ENCODE measurements at places on chromosomes 7 and 10. TPM values are rescaled to one million over a fixed set of nuclear protein-coding genes. Genes with fewer than 3 reads are reported as not detected.

DNA sequence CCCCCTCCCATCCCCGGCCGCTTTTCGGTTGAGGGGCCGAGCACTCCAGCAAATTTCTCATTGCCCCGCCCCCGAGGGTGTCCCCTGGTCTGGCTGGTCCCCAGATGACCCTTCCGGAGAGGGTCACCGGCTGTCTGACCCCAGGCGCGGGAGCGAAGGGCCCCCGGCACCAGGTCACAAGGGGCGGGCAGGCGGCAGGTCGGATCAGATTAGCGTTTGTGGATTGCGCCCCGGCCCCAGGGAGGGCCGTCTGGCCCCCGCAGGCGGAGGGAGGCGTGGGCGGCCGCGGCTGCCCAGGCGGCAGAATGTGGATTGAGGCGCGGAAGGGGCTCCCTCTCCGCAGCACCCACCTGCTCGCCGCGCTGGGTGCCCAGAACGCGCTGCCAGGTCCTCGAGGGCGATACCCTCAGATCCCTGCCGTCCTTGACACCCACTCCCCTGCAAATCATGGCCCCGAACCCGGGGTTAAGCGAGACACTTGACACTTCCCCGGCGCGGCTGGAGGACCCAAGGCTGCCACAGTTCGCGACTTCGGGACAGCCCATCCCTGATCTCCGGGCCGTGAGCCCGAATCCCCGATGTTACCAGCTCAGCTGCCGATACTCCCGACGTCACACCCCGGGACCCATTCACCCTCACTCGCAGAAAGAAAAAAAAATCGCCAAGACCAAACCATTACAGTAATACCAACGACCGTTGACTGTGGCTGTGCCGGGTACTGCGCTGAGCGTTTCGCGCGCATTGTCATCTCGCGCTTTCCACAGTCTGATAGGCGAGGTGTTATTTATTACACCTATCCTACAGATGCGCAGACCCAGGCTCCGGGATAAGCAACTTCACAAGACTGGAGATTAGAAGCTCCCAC lies 953 bp downstream of the NODAL start:
- no peak overlapping the region for H3K4me3 ChIP-seq
- no peaks in the 10 kb centered on the region for H3K27me3 ChIP-seq
- DNase-seq = no peak
- H3K27ac ChIP-seq = no peak overlapping the region

- peak within 1 kb of the TSS; percentile 93 for H3K4me3 ChIP-seq
- peak within 1 kb of the TSS; percentile 77 for H3K27ac ChIP-seq
- H3K36me3 ChIP-seq = no peaks in the 10 kb centered on the region
- DNase-seq = peak; percentile 83
Observed at GRCh38 chr10:104254493-104255310, at the start of gene GSTO1. Gene GSTO1 (plus strand): TSS chr10:104254892. CDS start chr10:104254929, 37 bp downstream.

GRCh38 chr7:24227603-24228359 lies 56.2 kb upstream of the NPY start:
- no peak for DNase-seq
- no peak overlapping the region for H3K27ac ChIP-seq
- no peaks in the 10 kb centered on the region for H3K27me3 ChIP-seq
- H3K4me3 ChIP-seq = no peak overlapping the region
- no peaks in the 10 kb centered on the region for H3K4me1 ChIP-seq

- DNase-seq = no peak
- H3K4me1 ChIP-seq = no peaks in the 10 kb centered on the region
- H3K27me3 ChIP-seq = no peaks in the 10 kb centered on the region
- no peak overlapping the region for H3K27ac ChIP-seq
Observed at GRCh38 chr7:91776171-91776570, 104.3 kb downstream of the MTERF1 start.

DNA sequence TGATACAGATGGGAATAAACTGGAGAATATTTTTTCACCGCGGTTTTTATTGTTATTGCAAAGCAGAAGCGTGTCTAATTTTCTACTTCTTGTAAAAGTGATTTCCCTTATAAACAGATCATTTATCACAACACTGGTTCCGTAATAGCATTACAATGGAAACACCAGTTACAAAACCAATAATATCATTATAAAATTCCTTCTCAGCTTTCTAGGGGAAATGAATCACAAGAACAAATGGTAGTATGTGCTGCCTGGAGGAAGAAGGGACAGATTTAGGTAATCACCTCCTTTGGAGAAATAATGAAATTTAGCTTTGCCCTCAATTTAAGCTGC lies 2.4 kb upstream of the CCDC6 start:
- no peak overlapping the region for H3K27ac ChIP-seq
- no peaks in the 10 kb centered on the region for H3K27me3 ChIP-seq
- H3K4me3 ChIP-seq = peak overlapping the region; percentile 95
- peaks cover 8% of the 10 kb centered on the region for H3K4me1 ChIP-seq

- no peaks in the 10 kb centered on the region for H3K36me3 ChIP-seq
- H3K27me3 ChIP-seq = no peaks in the 10 kb centered on the region
- no peak overlapping the region for H3K4me3 ChIP-seq
- no peak for DNase-seq
- H3K4me1 ChIP-seq = no peaks in the 10 kb centered on the region
Observed at GRCh38 chr7:41685684-41686083, 17.2 kb downstream of the INHBA start.

Gene CALD1
- total RNA-seq = 499 TPM

DNA sequence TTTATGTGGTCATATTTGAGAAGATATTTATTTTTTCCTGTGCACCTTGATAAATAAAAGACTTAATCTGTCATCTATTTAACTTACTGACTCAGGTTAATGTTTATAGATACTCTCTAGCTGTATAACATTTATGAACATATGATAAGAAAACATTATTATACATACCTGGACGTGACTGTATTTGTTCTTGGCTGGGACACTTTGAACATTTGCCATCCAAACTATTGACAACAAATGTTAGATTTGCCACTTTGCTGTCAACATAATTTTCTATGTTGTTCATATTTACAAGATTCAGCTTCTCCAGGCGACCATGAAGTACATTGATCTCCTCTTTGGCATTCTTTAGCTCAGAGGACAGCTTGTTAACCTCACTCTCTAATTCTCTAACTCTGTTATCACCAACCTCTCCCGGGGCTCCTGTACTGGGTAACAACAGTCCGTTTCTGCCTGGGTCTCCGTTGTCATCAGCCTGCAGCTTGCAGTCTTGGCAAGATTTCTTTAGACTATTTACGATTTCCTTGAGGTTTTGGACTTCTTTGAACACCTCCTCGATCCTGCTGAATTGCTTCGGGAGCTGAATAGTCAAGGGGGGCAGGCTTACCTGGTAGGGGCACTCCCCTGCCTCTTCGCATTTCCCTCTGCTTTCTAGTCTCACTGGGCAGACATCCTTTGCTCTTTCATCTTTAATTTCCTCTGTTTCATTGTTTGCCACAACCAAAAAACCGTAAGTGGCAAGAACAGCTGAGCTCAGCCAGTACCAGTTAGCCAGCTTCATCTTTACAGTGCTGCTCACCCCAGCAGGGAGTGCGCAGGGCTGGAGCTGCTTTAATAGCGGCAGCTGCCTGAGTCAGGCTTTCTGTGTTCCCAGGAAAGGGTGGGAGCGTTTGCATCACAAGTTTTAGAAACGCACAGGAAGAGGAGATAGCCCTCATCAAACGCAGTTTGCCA lies at the start of gene FGL2:
TSS of gene FGL2 (minus strand) at position 807 of the 954 bp plus-strand sequence. CDS start at position 781, 26 bp downstream.
- DNase-seq = peak; percentile 50
- H3K4me1 ChIP-seq = peaks cover 2% of the 10 kb centered on the region
- H3K27me3 ChIP-seq = no peaks in the 10 kb centered on the region
- no peaks in the 10 kb centered on the region for H3K36me3 ChIP-seq

Gene CHST15
- 68.9 TPM for total RNA-seq

GRCh38 chr7:149616898-149617297 lies 119.3 kb upstream of the ZNF746 start:
- H3K27ac ChIP-seq = no peak overlapping the region
- H3K27me3 ChIP-seq = no peaks in the 10 kb centered on the region
- H3K4me1 ChIP-seq = no peaks in the 10 kb centered on the region
- no peak for DNase-seq
- no peak overlapping the region for H3K4me3 ChIP-seq

DNA sequence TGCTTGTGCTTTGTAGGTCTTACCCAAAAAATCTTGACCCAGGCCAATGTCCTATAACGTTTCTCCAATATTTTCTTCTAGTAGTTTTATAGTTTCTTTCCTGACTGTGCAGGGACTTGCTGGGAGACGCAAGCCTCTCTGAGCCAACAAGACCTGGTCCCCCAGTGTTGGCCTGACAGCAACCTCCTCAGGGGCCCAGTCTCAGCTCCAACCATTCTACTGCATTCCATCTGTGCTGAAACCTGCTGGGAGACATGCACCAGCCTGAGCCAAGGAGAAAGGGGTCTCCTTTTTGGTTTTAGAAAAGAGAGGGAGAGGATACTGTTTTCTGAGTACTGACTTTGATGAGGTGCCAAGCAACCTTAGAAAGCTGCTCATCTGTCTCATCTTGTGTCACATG lies 251.4 kb downstream of the PRKG1 start:
- no peaks in the 10 kb centered on the region for H3K27me3 ChIP-seq
- H3K36me3 ChIP-seq = no peaks in the 10 kb centered on the region
- H3K27ac ChIP-seq = no peak overlapping the region
- H3K4me3 ChIP-seq = no peak overlapping the region
- DNase-seq = no peak
- no peaks in the 10 kb centered on the region for H3K4me1 ChIP-seq

DNA sequence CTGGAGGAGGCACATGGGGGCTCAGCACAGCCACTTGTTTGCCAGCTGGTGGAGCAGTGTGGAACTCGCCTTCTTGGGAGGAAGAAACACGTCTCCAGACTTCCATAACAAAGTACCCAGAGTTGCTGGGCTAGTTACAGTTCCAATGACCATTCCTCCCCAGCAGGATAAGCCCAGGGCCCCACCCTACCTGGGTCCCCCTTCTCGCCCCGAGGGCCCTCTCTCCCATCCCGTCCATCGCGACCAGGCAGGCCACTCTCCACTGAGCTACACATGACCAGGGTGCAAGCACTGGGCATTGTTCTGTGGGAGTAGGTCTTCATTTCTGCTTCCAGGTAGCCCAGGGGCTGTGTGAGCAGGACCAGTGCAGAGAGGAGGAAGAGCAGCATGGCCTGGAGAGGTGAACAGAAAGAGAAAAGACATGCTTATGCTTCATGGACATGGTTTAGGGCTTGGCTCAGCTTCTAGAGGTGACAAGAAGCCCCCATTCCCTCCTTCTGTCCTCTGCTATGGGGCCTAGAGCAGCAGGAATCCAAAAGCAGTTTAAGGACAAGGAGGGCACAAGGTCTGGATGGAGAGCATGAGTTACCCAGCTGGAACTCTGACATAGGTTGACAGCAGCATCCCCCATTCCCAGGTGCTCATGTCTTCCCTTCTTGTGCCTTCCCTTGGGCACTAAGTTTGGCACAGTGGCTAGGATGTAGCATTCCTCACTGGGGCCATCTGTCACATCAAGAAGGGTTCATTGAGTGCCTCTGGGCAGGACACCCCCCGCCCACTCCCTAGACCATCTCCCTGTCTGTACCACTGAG lies 2.4 kb downstream of the SFTPD start:
- H3K4me3 ChIP-seq = no peak overlapping the region
- no peaks in the 10 kb centered on the region for H3K27me3 ChIP-seq
- no peak for DNase-seq
- no peak overlapping the region for H3K27ac ChIP-seq
- H3K36me3 ChIP-seq = no peaks in the 10 kb centered on the region
- H3K4me1 ChIP-seq = no peaks in the 10 kb centered on the region

- no peak overlapping the region for H3K4me3 ChIP-seq
- no peaks in the 10 kb centered on the region for H3K27me3 ChIP-seq
- no peak overlapping the region for H3K27ac ChIP-seq
- DNase-seq = no peak
Observed at GRCh38 chr10:60729106-60729505, 49.2 kb upstream of the CDK1 start.

- no peak overlapping the region for H3K27ac ChIP-seq
- H3K4me1 ChIP-seq = peaks cover 34% of the 10 kb centered on the region
- H3K36me3 ChIP-seq = no peaks in the 10 kb centered on the region
- H3K27me3 ChIP-seq = no peaks in the 10 kb centered on the region
- no peak for DNase-seq
- H3K4me3 ChIP-seq = no peak overlapping the region
Observed at GRCh38 chr7:55127135-55127551, 108.3 kb downstream of the EGFR start.

Gene TAS2R4
- 2.1 TPM for total RNA-seq

Gene ANKRD30A
- not detected for total RNA-seq

DNA sequence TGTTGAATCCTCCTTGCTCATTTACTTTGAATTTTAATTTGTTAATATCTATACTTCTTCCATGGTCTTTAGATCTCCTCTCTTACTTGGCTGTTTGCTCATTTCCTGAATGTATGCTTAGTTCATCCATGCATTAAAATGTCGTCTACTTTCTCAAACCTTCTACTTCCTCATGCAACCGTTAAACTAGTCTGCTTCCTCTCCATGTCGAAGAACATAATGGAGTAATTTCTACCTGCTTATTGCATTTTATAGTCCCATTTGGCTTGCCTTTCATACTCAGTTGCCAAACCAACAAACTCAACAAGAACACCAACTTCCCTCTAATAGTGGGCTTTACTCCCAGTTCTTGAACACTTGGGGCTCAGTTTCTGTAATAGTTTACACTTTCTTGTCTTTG lies 43.8 kb upstream of the SEMA3D start:
- no peak overlapping the region for H3K4me3 ChIP-seq
- DNase-seq = no peak
- no peak overlapping the region for H3K27ac ChIP-seq
- no peaks in the 10 kb centered on the region for H3K4me1 ChIP-seq
- no peaks in the 10 kb centered on the region for H3K27me3 ChIP-seq

DNA sequence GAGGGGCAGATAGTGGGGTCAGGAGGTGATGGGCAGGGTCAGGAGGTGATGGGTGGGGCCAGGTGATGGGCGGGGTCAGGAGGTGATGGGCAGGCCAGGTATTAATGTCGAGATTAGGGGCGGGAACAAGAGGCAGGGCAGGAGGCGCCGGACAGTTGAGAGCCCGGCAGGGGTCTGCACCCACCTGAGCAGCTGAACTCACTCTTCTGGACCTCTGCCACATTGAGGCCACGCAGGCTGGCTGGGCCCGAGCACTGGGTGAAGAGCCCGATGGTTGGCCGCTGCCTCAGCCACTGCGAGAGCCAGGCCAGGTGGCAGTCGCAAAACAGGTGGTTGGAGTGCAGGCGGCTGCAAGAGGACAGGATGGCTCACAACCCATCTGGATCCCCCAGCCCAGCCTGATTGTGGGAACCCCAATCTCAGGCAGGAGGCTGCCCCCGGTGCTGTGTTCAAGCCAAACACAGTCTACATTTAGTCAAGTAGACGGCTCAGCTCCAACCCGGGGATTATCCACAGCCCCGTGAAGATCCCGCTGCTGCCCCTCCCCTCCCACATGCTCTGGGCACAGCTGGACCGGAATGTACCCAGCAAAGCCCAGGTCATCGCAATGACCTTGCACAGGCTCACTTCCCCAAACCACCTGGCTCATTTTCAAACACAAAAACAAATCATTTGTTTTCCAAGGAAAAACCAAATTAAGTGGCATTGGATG lies 122.3 kb downstream of the SLIT1 start:
- no peaks in the 10 kb centered on the region for H3K4me1 ChIP-seq
- no peak overlapping the region for H3K27ac ChIP-seq
- no peaks in the 10 kb centered on the region for H3K36me3 ChIP-seq
- no peaks in the 10 kb centered on the region for H3K27me3 ChIP-seq
- H3K4me3 ChIP-seq = no peak overlapping the region
